CD4-positive, alpha-beta T cell treated with Interleukin-6 at 100 ng/mL for 8 hours (primary cell): ENCODE measurements at places on chromosomes 11 and 22.

DNA sequence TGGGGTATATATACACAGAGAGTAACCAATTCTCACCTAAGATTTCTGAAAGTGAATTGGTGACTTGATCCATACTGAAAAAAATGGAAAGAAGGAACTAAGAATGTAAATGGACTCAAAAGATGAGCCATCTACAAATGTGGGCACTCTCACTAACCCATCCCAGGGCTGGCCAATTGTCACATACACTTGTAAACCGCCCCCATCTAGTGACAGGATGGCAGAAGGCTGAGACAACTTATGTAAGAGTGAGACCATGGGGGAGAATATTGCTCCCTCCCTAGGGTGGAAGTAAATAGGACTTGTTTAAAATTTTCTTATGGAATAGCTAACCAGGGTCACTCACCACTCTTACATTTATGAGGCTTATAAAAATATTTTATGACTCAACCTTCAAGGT lies 377.1 kb upstream of the ISX start:
- DNase-seq: no peak

DNA sequence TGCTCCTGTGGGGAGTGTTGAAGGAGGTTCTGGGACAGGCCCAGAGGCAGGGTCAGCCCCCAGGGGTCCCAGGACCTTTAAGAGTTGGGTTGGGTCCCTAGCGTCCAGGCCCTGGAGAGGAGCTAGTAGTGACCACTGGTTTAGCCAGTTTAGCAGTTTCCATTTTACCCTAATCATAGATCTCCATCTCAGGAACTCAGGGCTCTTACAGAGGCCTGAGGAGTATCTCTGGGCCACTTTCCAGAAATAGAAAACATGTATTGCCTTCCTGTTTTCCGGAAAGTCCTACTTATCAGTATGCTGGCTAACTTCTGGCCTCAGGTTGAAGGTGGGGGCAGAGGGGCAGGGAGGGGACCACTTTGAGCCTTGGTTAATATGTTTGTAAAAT lies 13.5 kb downstream of the NCF4 start:
- no peak for DNase-seq

GRCh38 chr22:17396516-17396915 lies 27.3 kb downstream of the CECR2 start:
- no peak for DNase-seq

DNA sequence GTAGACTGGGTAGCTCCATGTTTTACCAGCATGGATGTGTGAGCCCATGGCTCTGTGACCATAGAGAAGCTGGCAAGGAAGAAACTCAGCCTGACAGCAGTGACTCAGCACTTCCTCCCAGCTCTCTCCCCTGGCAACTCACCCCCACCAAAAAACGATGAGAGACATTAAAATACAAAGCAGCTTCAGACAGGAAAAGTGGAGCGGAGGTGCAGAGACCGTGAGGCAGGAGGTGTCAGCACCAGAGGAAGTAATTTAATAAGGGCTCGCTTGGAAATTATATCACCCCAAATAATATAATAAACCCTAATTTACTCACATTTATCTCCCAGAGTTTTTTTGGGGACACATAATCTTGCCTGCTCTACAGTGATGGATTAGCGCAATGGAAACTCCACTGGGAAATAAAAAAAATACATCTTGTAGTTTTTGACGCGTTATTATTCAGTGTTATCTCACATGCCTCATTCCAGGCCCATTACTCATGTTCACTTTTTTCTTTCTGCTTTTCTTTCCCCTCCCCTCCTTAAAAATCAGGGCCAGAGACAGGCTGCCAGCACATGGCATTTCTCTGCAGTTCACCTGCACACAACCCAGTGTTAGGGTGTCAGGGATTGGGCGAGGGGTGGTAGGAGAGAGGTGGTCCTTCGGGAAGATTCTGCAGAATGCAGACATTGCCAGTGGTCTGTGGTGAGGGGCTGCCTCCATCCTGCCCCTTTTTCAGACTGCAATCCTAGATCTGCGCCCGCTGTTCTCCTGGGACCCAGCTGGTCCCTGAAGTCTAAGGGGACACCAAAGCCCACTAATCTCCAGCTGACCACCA lies 170.8 kb downstream of the BUD13 start:
- DNase-seq: no peak

GRCh38 chr22:38299770-38300102 lies 17.5 kb downstream of the CSNK1E start:
- no peak for DNase-seq

DNA sequence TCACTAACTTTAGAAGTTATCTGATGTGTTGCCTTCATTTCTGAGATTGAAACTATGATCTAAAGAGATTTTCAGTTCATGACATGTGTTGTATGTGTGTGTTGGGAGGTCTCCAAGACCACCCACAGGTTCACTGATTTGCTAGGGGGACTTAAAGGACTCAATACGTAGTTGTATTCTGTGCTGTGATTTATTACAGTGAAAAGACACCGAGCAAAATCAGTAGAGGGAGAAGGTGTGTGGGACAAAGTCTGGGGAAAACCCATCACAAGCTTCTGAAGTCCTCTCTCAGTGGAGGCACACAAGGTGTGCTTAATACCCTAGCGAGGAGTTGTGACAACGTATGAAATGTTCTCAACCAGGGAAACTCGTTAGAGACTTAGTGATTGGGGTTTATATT lies 35.6 kb downstream of the RNF169 start:
- no peak for DNase-seq

- DNase-seq: no peak
Measured at GRCh38 chr11:111001986-111002611, 243.4 kb upstream of the POU2AF2 start.

GRCh38 chr11:27656320-27656719 lies 43.9 kb downstream of the BDNF start:
- DNase-seq: no peak

GRCh38 chr11:111418436-111418787 lies 39.3 kb upstream of the POU2AF1 start:
- DNase-seq: no peak

GRCh38 chr11:122036018-122036417 lies 80.0 kb downstream of the BLID start:
- no peak for DNase-seq

GRCh38 chr11:132217856-132218255 lies 847.4 kb downstream of the NTM start:
- DNase-seq: no peak

- DNase-seq: no peak
Measured at GRCh38 chr11:32053151-32053888, 37.6 kb upstream of the RCN1 start.

DNA sequence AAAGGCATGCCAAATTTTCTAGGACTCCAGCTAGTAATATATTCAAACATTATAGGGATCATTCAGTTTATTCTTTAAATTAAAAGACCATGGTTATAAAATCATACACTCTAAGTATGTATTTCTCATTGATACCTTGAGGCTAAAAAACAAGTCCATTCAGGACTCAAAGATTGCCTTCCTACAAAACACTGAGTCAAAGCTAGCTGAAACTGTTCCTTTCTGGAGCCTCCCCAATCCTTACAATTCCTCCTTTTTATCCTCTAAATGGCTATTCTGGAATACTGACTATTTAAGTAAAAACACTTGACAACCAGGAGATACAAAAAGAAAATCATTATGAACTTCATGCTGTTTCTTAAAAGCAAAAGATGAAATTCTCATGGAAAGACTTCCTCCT lies 4.9 kb upstream of the TTLL12 start:
- DNase-seq: no peak

DNA sequence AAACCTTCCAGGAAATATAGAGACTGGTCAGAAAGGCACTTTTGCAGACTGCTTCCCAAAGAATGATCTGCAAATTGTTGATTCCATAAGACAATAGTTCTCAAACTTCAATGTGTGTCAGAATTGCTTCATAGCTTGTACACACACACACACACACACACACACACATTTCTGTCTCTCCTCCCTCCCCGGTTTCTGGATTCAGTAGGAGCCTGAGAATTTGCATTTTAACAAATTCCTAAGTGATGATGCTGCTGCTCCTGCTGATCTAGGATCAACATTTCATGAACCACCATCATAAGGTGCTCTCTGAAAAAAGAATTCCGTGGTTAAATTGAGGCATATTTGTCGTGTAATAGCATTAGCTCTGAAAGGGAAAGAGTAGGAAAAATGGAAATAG lies 35.3 kb upstream of the FZD4 start:
- no peak for DNase-seq

- DNase-seq: no peak
Measured at GRCh38 chr11:64996710-64997380, at the start of gene BATF2. TSS of gene BATF2 (minus strand) at chr11:64996971. CDS start at chr11:64996914, 57 bp downstream.

GRCh38 chr11:44104481-44105294 lies 9.2 kb downstream of the EXT2 start:
- no peak for DNase-seq

DNA sequence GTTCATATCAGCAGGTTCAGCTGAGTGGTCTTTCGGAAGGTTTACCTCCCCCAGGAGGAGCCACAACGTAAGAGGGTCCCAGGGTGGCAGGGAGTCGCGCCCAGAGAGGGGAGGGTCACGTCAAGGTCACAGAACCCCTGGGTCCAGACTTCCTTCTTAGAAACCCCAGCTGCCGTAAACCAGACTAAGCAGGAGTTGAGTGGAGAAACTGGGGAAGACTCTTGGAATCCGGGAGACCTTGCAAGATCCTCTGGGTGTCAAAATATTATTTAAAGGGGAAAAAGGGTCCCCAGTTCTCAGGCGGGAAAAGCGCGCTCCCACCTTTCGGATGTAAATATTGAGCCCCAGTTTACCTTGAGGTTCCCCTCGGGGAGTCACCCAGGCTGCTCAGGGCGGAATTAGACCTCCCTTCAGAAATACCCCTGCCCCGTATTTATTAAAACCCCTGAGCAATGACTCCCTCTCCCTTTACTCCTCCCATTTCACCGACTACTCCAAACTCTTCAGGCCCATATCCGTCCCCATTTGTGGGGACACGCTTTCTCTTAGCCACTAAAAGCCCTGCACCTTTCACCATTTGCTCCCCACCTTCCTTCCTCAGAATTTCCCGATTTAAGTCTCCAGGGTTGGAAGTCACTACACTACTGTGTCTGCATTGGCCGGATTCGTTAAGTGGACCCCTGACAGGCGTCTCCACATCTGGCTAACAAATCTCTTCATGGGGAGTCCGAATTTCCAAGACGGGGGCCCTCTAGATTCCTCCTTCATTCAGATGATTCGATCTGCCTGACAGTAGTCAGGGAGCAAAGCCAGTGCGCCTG lies 4.2 kb downstream of the SLC17A6 start:
- no peak for DNase-seq

GRCh38 chr11:119195680-119196079 lies 10.4 kb downstream of the NHERF4 start:
- no peak for DNase-seq

GRCh38 chr11:67633758-67634365 lies 4.1 kb upstream of the NUDT8 start:
- DNase-seq: no peak

GRCh38 chr22:45163099-45163450 lies 650 bp upstream of the NUP50 start:
- no peak for DNase-seq

GRCh38 chr22:43992331-43992821 lies 31.7 kb upstream of the PARVB start:
- DNase-seq: no peak

GRCh38 chr11:113578033-113578380 lies 102.8 kb upstream of the DRD2 start:
- DNase-seq: no peak

GRCh38 chr22:35978889-35979288 lies 49.7 kb downstream of the RBFOX2 start:
- DNase-seq: no peak

DNA sequence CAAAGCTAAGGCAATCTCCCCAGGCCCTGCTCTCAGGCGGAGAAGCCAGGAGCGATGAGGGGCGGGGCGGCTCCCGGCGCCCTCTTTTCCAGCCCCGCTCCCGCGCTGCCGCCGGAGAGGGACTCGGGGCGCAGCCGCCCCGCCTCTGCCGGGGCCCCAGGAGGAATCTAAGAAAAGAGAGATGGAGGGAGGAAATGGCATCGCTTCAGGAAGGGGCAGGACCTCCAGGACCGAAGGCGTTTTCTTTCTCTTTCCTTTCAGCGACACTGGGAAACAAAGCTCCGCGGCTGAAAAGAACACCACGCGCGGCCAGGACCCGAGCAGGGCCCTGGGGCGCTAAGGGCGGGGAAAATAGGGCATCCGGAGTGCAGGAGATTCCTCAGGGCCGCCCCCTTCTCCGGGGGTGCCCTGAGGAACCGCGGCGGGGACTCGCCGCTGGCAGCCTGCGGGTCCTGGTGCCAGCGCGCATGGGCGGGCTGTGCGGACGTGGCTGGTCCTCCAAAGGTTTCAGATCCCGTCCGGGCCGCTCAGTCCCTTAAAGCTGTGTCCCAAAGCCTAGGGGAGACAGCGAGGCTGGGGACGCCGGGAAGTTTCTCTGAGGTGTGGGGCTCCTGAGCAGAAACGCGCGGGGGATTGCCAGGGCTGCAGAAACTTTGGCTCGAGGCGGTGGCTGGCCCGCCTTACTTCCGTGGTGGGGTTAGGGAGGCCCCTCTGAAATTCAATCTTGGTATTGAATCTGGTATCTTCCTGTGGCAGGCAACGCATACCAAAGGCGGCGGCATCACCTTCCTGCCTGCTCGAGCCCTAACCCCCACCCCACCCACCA lies 2.8 kb upstream of the BSX start:
- DNase-seq: no peak

GRCh38 chr11:65225279-65226102 lies 36.3 kb upstream of the POLA2 start:
- DNase-seq: peak; percentile 54

GRCh38 chr22:48857202-48857805 lies 970.4 kb downstream of the BRD1 start:
- DNase-seq: no peak

DNA sequence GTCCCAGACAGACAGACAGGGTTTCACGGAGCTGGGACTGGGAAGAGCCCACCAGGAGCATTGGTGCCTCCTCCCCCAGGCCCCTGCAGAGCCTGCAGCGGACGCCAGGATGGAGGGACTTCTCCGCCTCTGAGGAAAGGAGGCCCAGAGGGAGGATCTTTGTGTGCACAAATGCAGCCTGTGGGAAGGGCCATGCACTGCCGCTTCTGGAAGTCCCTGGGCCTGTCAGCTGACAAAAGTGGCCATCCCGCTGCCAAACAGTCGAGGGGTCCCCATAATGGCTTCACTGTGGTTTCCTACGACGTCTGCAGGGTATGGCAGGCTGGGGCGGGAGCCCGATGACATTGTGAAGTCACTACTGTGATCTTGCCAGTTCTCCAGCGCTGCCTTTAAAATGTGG lies 73.8 kb downstream of the TP53I11 start:
- DNase-seq: no peak

DNA sequence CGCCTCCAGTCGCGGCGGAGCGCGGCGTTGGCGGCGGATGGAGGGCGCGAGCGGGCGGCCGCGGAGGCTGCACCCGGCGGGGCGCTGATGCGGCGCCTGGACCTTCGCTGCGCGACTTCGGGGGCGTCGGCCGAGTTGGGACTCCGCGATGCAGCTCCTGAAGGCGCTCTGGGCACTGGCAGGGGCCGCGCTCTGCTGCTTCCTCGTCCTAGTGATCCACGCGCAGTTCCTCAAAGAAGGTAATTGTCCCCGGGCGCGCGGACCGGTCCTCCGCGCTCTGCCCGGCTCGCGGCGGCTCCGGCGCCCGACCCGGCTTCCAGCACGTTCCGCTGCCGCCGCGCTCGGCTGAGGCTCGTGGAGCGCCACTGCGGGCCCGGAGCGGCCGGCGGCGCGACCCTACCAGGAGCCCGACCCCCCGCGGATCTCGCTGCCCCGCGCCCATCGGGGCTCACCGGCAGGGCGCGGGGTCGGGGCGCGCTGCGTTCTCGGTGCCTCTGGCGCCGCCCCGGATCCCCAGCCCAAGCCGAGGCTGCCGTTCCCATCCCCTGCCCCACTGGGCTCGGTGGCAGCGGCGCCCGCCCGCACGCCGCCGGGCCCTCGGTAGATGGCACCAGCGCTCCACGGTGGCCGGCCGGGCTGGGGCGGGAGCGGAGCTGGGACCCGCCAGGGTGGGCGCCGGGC lies 1251.2 kb downstream of the BRD1 start:
- no peak for DNase-seq
